ENCODE measurements at places on chromosomes 1 and 21. TPM values are rescaled to one million over a fixed set of nuclear protein-coding genes. Genes with fewer than 3 reads are reported as not detected.

DNA sequence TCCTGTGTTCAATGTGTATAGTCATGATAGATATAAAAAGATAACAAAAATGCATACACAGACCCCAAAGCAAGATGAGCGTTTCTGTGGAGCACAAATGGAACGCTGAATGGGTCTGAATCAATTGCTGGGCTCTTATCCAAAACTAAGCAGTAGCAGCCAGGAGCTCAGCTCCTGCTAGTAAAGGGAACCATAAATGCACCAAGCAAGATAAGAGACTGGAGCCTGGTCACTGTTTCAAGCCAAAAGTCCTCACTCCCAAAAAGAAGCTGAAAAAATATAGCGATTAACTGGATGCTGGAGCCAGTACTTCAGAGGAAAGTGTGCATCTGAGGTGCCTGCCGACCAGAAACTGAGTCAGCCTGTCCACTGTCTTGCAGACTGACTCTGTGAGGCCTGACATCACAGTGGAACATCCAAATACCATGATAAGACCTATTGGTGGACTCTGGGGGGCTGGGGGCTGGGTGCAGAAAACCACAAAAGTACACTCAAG is 68.9 kb downstream of the LRRC8C start:
- no peaks in the 10 kb centered on the region for H3K36me3 ChIP-seq
- DNase-seq: no peak
- H3K27me3 ChIP-seq: no peaks in the 10 kb centered on the region
- H3K27ac ChIP-seq: no peak overlapping the region
- H3K4me1 ChIP-seq: no peaks in the 10 kb centered on the region

The PTGS2 gene
- total RNA-seq: 17.0 TPM

DNA sequence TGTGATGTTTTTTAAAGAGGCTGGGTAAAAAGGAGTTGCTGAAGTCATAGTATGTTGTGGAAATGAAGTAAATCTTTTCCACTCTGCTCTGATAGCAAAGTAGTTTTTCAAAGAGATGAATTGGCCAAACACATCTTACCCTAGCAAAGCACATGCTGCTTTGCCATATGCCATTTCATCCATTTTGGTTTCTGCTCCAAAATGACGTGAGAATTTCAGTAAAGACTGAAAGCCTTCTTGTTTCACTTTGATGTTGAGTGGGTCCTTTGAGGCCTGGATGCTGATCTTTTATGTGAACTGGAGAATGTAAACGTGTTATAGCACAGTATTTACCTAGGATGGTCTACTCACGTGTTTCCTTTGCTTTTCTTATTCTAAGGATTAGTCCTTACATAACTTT is 73.3 kb upstream of the PGD start:
- no peaks in the 10 kb centered on the region for H3K27me3 ChIP-seq
- H3K4me3 ChIP-seq: no peak overlapping the region
- no peak overlapping the region for H3K27ac ChIP-seq
- H3K4me1 ChIP-seq: no peaks in the 10 kb centered on the region
- peaks cover 2% of the 10 kb centered on the region for H3K36me3 ChIP-seq
- DNase-seq: no peak

The CREG1 gene
- 127 TPM for total RNA-seq

The PRKACB gene
- total RNA-seq: 46.6 TPM

GRCh38 chr1:223733898-223734852 is 21.8 kb downstream of the CAPN2 start:
- peaks cover 8% of the 10 kb centered on the region for H3K4me1 ChIP-seq
- H3K4me3 ChIP-seq: no peak overlapping the region
- H3K27ac ChIP-seq: no peak overlapping the region
- H3K36me3 ChIP-seq: no peaks in the 10 kb centered on the region
- H3K27me3 ChIP-seq: no peaks in the 10 kb centered on the region
- DNase-seq: no peak

GRCh38 chr1:36359911-36360550 is 25.7 kb downstream of the STK40 start:
- no peaks in the 10 kb centered on the region for H3K27me3 ChIP-seq
- DNase-seq: no peak
- no peak overlapping the region for H3K27ac ChIP-seq
- H3K4me1 ChIP-seq: no peaks in the 10 kb centered on the region
- no peak overlapping the region for H3K4me3 ChIP-seq

DNA sequence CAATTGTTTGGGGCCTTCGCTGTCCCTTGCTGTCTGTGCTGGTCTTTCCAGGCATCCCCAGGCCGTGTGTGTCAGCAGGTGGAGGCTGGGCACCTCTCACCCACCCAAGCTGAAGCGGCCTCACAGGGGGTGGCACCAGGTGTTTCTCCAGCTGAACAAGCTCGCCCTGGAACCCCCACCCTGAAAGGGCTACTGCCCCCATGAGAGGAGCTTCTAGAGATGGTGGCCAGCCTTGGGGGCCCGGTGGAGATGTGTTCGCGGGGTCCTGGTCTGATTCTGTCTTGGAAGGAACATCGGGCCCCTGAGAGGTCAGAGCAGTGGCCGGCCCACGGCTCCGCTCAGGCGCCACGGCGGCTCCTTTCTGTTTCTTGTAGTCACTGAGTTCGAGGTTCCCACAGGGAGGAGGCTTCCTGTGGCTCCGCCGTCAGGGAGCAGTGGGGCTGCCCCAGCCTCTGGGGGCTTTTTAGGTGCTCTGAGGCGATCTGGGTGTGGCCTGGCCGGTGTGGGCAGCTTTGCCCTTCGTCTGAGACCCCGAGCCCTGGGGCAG is 46.9 kb downstream of the SKI start:
- no peaks in the 10 kb centered on the region for H3K36me3 ChIP-seq
- DNase-seq: no peak
- H3K27me3 ChIP-seq: no peaks in the 10 kb centered on the region

GRCh38 chr1:11790101-11790879 is 15.5 kb downstream of the MTHFR start:
- H3K4me1 ChIP-seq: no peaks in the 10 kb centered on the region
- peak overlapping the region; percentile 77 for H3K27ac ChIP-seq

- DNase-seq: no peak
- H3K27ac ChIP-seq: no peak overlapping the region
- no peaks in the 10 kb centered on the region for H3K27me3 ChIP-seq
- no peak overlapping the region for H3K4me3 ChIP-seq
- H3K4me1 ChIP-seq: no peaks in the 10 kb centered on the region
Measured at GRCh38 chr1:246418565-246419312, 88.3 kb downstream of the SMYD3 start.

GRCh38 chr1:238265866-238266265 is 375.1 kb upstream of the ZP4 start:
- H3K36me3 ChIP-seq: no peaks in the 10 kb centered on the region
- no peak for DNase-seq
- H3K4me3 ChIP-seq: no peak overlapping the region
- no peak overlapping the region for H3K27ac ChIP-seq
- H3K27me3 ChIP-seq: no peaks in the 10 kb centered on the region

DNA sequence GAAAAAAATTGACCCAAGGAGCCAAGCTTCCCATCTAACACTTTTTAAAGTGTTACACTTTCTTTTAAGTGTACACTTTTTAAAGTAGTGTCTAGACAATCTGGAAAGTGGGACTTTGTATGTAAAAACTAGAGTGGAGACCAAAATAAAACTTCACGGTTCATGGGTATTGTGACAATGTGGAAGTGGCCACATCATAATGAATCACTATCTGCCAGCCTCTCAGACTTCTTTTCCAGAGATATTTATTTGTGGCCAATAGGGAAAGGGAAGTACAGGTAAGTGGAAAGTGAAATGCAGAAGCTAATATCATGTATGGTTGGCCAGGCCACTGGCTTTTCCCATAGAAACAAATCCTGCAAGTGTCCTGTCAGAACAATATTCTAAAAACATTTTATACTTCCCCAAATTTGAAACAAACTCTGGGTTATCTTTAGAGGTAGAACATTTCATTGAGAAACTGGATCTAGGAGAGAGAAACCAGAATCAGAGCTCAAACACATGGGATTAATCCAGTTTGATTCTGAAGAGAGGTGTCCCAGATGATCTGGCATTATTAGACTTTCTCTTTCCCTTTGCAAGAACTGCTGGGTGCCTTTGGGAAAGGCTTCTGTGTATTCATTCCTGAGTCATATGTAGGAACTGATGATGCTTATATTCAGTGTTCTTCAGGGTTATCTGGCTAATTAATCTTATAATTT is 2.0 kb downstream of the TNFSF18 start:
- no peaks in the 10 kb centered on the region for H3K27me3 ChIP-seq
- no peaks in the 10 kb centered on the region for H3K36me3 ChIP-seq
- DNase-seq: no peak
- H3K4me3 ChIP-seq: no peak overlapping the region

The TPM3 gene
- total RNA-seq: 186 TPM

The NPHS2 gene
- total RNA-seq: not detected

- H3K4me1 ChIP-seq: no peaks in the 10 kb centered on the region
- no peak overlapping the region for H3K4me3 ChIP-seq
- H3K27me3 ChIP-seq: no peaks in the 10 kb centered on the region
Measured at GRCh38 chr21:45408801-45409261, 3.9 kb downstream of the COL18A1 start.

- no peaks in the 10 kb centered on the region for H3K36me3 ChIP-seq
- no peaks in the 10 kb centered on the region for H3K27me3 ChIP-seq
- no peaks in the 10 kb centered on the region for H3K4me1 ChIP-seq
- DNase-seq: peak; percentile 49
- no peak overlapping the region for H3K27ac ChIP-seq
Measured at GRCh38 chr1:161190962-161191521, 7.8 kb downstream of the ADAMTS4 start.

GRCh38 chr1:67484492-67484891 is 54.3 kb upstream of the SERBP1 start:
- H3K4me3 ChIP-seq: no peak overlapping the region
- no peaks in the 10 kb centered on the region for H3K4me1 ChIP-seq
- DNase-seq: no peak
- no peaks in the 10 kb centered on the region for H3K36me3 ChIP-seq
- no peaks in the 10 kb centered on the region for H3K27me3 ChIP-seq

The OR2AK2 gene
- not detected for total RNA-seq

The C1orf210 gene
- total RNA-seq: not detected

DNA sequence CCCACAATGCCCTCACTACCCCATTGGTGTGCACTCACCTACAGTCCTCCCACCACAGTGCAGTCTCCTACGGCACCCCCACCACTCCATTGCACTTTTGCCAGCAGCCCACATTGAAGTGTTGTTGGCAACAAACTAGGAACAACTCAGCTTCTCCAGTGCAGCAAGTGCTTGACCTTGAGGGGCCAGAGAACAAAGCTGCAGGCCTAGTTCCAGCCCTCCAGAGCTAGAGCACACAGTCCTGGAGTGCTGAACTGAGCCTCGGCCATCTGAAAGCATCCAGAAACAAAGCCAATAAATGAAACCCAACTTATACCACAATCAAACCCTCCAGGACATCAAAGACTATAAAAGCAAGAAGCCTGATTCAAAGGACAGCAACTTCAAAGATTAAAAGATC is 129.9 kb downstream of the C1orf94 start:
- H3K4me1 ChIP-seq: no peaks in the 10 kb centered on the region
- H3K4me3 ChIP-seq: no peak overlapping the region
- DNase-seq: no peak
- H3K27ac ChIP-seq: no peak overlapping the region
- no peaks in the 10 kb centered on the region for H3K36me3 ChIP-seq
- no peaks in the 10 kb centered on the region for H3K27me3 ChIP-seq

GRCh38 chr1:222948079-222948478 is 133.2 kb downstream of the DISP1 start:
- no peaks in the 10 kb centered on the region for H3K27me3 ChIP-seq
- H3K27ac ChIP-seq: no peak overlapping the region
- DNase-seq: no peak

- no peaks in the 10 kb centered on the region for H3K36me3 ChIP-seq
- no peaks in the 10 kb centered on the region for H3K4me1 ChIP-seq
- H3K27me3 ChIP-seq: no peaks in the 10 kb centered on the region
- H3K27ac ChIP-seq: no peak overlapping the region
- no peak for DNase-seq
Measured at GRCh38 chr1:202162047-202162417, 1.6 kb upstream of the PTPN7 start.

The TAS1R1 gene
- not detected for total RNA-seq

DNA sequence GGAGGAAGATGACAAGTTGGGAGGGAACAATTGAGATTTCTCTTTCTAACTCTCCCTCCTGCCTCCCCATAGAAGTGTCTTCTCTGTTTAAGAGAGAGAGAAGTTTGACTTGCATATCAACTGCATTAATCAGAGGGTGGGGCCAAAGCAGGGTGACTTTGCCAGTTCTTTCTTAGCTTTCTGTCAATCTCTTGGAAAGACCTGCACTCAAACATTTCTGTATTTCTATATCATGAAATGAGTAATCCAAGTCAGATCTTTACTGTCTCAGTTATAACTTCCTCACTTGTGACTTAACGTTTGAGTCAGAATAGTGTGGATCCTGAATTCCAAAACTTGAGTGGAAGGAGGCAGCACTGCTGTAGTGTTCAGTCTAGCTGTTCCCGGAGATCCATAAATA is 180.8 kb upstream of the KCNK2 start:
- H3K36me3 ChIP-seq: no peaks in the 10 kb centered on the region
- H3K4me1 ChIP-seq: no peaks in the 10 kb centered on the region

DNA sequence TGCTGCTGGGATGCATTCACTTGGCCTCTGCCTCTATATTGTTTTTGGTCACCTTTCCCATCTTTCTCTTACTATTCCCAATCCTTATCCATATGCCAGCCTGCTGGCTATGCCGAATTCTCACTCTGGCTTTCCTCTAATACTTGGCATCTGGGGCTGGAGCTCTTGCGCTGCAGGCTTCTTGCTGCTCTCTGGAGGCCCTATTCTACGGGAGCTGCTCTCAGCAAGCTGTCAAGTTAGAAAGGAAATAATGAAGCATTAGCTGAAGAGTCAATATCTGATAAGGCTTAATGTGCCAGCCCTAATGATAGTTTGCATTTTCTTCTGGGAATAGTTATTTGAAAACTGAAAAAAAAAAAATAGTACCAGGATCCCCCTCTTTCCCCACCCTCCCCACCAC is 125.3 kb upstream of the CYYR1 start:
- H3K27ac ChIP-seq: no peak overlapping the region
- DNase-seq: no peak
- no peak overlapping the region for H3K4me3 ChIP-seq
- no peaks in the 10 kb centered on the region for H3K27me3 ChIP-seq
- no peaks in the 10 kb centered on the region for H3K36me3 ChIP-seq

DNA sequence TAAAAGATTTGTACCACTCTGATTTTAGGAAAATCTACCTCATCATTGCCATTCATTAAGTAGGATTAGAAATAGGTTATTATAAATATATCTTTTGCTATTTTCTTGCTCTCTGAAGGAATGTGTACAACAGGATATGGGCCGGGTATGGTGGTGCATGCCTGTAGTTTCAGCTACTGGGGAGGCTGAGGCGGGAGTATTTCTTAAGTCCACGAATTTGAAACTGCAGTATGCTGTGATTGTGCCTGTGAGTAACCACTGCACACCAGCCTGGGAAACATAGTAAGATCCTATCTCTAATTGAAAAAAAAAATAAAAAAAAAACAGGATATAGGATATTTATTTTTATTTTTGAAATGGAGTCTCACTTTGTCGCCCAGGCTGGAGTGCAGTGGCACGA is 50.0 kb downstream of the CLIC4 start:
- H3K27me3 ChIP-seq: no peaks in the 10 kb centered on the region
- H3K4me3 ChIP-seq: no peak overlapping the region
- peaks cover 11% of the 10 kb centered on the region for H3K4me1 ChIP-seq
- DNase-seq: no peak
- no peak overlapping the region for H3K27ac ChIP-seq

- no peak overlapping the region for H3K4me3 ChIP-seq
- no peaks in the 10 kb centered on the region for H3K4me1 ChIP-seq
- DNase-seq: no peak
- no peak overlapping the region for H3K27ac ChIP-seq
- H3K27me3 ChIP-seq: no peaks in the 10 kb centered on the region
Measured at GRCh38 chr1:119467219-119467618, 39.8 kb upstream of the HSD3B1 start.

Data from aorta (tissue), 5 donors.